Thoracic aorta (tissue), 2 donors: ENCODE measurements at places on chromosomes 3 and 15.

DNA sequence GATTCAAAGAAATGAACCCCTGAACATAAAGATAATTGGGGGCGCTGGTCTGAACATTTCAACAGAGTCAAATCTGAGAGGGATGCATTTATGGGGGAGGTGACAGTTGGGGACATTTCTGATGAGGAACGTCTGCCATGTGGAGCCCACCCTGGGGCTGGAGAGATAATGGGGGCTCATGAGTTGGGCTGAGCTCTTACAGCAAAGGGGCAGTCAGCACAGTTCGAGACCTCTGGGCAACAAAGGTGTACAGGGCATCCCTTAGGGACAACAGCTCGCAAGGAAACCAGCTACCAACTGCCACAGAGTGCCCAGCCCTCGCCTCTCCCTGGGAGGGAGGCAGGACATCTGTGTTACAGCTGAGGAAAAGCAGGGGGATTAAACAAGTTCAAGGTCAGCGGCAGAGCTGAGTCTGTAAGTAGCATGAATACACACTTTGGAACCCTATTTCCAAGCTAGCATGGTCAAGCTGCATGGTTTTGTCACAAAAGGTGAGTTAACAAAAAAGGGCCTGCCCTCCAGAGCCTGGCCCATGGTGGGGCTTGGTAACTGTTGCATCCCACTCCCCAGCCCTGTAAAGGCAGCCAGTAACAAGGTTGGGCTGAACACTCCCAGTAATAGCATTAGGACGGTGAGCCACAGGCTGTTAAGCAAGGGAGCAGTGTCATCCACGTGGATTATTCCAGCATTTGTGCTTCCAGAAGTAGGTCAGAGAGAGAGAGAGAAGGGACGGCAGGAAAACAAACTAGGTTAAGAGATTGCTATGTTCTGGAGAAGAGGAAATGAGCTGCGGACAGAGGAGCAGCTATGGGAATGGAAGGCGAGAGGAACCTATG lies 4.3 kb downstream of the GNB5 start:
- no peak for DNase-seq

DNA sequence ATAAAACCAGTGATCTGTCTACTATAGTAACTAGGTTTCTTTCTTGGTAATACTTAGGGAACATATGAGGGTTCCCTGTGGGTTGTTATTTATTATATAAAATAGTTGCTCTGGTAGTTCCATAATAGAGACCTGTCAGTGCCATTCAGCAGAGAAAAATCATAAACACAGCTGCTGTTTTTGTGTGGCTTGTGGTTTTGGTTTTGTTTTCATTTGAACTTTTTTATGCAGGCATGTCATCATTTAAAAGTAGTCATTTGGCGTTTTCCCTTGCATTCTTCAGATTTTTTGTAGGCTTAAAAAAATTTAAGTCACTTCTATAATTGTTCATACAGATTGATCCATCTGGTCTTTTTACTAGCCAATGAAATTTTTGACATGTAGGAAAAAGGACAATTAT lies 47.9 kb downstream of the PIK3CA start:
- no peak for DNase-seq

DNA sequence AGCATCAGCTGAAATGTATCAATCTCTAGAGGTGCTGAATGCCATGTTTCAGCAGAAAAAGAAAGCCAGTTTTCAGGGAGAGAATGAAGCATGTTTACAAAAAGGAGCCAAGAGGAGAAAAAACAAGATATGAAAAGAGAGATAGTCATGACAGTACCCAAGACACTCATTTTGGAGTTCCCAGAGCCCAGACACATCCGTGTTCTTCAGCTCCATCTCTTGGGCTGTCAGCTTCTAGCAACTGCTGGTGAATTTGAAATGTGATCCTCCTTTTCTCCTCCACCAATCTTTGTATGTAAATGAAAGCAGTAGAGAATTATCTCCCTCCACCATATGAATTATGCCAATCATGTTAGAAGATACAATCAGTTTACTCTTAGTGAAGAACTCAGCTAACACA lies 93.0 kb upstream of the SLC25A36 start:
- no peak for DNase-seq

GRCh38 chr3:3848923-3849275 lies 49.7 kb downstream of the LRRN1 start:
- DNase-seq, result no peak

DNA sequence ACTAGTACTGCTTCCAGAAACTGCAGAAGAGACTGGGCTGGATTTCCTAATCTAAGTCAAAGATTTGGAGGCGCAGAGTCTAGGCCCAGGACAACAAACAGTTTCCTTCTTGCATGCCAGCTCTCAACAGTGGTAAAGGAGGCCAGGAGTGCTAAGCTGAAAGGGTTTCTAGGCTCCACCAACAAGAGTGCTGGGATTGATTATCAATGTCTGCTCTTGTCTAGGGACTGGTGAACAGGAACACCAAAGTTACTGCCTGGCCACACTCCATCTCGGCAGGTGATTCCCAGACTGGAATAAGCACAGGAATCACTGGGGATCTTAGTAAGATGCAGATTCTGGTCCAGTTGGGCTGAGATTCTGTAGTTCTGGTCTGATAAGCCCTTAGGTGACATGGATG lies 22.8 kb upstream of the FGD5 start:
- no peak for DNase-seq
